Stimulated activated CD8-positive, alpha-beta memory T cell treated with anti-CD3 and anti-CD28 coated beads, Interleukin-12 subunit alpha, Interleukin-12 subunit beta, amount 100 ng/mL, for 1 hour (primary cell): ENCODE measurements at places on chromosomes 12 and 14.

GRCh38 chr12:121793440-121793837 lies at the start of gene RHOF:
RHOF (minus strand) TSS chr12:121793688; CDS start chr12:121793633, 55 bp downstream.
- no peak for DNase-seq

DNA sequence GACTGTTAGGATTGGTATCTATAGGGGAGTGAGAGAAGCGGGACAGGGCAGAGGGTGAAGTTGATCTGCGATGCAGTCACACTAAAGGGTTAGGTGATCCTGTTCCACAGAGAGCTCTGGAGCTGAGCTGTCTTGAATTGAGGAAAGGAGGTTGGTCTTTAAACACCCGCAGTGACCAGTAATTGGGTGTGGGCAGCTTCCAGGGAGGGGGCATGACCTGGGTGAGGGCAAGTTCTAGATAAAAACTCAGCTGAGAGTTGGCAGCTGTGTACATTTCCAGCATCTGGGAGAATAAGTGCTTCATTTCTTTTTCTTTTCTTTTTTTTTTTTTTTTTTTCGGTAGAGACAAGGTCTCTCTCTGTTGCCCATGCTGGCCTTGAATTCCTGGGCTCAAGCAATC lies 35.1 kb downstream of the RDH12 start:
- no peak for DNase-seq

GRCh38 chr14:56580221-56580711 lies 668 bp downstream of the TMEM260 start:
- no peak for DNase-seq

GRCh38 chr12:52708010-52708409 lies 4.7 kb upstream of the KRT77 start:
- DNase-seq: no peak

GRCh38 chr12:29783773-29784666 lies at the start of gene TMTC1:
TMTC1 (minus strand) TSS chr12:29783942; CDS start chr12:29783751, 191 bp downstream.
- DNase-seq: no peak

GRCh38 chr12:111677186-111677585 lies 8.6 kb downstream of the BRAP start:
- no peak for DNase-seq

- no peak for DNase-seq
Measured at GRCh38 chr14:79992407-79993198, 218.7 kb downstream of the DIO2 start.

GRCh38 chr12:129571901-129572494 lies 331.8 kb downstream of the TMEM132D start:
- no peak for DNase-seq

DNA sequence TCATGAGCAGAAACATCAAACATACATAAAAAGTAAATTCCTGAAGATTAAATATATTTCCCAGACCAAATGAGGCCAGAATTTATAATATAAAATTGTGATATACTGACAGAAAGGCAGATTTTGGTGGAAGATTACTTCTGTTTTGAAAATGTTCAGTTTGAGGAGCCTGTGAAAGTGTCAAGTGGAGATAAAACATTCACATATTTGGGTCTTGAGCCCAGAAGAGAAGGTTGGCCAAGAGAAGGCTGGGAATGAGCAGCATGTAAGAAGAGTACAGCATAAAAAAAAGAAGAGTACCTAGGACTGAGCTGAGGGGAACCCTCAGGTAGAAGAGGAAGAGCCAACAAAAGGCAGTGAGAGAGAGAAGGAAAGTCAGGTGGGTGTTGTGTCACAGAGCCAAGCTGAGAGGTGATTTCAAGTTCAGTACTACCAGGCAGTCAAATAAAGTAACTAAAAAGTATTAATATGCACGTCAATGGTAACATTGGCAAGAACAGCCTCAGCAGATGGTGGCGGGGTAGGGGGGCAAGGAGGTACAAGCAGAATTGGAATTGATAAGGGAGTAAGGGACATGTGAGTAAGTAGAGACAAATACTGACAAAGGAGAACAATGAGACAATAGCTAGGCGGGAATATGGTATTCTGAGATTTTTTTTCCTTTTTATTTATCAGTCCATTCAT lies 120.7 kb upstream of the TTC7B start:
- no peak for DNase-seq

GRCh38 chr14:75260025-75260763 lies 18.4 kb upstream of the FOS start:
- DNase-seq: no peak

- DNase-seq: no peak
Measured at GRCh38 chr12:63916561-63917476, 72.3 kb downstream of the SRGAP1 start.

- DNase-seq: no peak
Measured at GRCh38 chr12:102970780-102971179, 13.3 kb downstream of the ASCL1 start.

DNA sequence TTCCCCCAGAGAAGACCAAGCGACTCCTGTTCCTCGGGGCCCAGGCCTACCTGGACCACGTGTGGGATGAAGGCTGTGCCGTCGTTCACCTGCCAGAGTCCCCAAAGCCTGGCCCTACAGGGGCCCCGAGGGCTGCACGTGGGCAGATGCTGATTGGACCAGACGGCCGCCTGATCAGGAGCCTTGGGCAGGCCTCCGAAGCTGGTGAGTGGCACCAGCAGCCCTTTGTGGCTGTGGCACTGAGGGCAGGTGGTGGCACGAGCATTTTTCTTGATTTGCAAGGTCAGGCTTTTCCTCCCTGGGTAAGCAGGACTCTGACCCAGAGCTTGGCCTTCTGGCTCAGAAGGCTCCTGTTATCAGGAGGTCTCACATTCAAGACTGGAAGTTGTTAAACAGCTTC lies 2.7 kb downstream of the SIVA1 start:
- no peak for DNase-seq

DNA sequence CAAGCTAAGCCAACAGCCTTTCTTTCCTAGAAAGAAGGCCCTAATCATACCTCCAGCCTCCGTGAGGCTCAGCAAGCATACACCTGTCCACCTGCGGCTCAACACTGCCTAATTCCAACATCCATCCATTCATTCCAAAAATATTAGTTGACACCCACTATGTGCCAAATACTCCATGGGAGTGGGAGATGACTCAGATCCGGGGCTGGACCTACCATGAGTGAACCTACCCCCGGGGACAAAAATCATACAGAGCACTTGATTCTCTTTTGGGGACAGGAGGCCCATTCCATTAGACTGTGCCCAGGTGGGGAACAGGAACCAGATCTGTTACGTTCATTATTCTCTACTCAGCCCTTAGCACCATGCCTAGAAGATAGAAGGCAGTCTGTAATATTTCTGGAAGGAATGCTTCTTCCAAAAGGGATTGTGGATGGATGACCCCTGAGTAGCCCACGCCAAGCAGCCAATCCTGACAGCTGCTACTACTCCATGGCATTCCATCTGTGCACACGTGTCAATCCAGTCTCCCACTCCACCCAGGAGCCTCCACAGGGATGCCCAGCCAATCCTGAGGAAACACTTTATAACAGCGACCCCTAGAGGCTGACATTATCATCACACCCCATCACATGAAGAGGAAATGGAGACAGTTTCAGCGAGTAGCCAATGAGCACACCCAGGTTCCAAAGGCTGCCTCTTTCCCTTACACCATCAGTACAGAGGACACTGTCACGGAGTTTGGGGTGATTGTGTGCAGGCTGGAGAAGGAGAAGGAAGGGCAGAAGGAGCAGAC lies 170.7 kb downstream of the ESRRB start:
- no peak for DNase-seq

DNA sequence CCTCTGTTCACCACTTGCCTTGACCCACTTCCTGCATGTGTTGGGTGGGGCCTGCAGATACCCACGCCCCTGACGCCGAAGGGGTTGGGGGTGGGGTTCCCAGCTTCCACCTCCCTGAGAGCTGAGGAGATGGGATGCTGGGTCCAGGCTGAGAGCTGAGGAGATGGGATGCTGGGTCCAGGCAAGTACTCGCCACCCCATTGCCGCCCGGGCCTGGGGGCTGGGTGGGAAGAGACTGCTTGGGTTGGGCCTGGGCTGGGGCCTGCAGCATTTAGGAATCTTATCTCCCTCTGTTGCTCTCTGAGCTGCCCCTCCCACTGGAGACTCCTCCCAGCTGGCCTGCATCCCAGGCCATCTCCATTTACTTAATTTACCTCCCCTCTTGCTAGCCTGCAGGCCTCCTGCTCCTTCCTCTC lies 17.4 kb downstream of the TEAD4 start:
- no peak for DNase-seq

GRCh38 chr12:969821-970220 lies 20.3 kb upstream of the RAD52 start:
- no peak for DNase-seq

- no peak for DNase-seq
Measured at GRCh38 chr14:96102081-96102856, 63.1 kb downstream of the C14orf132 start.

GRCh38 chr12:92921877-92922276 lies 7.2 kb downstream of the EEA1 start:
- no peak for DNase-seq

DNA sequence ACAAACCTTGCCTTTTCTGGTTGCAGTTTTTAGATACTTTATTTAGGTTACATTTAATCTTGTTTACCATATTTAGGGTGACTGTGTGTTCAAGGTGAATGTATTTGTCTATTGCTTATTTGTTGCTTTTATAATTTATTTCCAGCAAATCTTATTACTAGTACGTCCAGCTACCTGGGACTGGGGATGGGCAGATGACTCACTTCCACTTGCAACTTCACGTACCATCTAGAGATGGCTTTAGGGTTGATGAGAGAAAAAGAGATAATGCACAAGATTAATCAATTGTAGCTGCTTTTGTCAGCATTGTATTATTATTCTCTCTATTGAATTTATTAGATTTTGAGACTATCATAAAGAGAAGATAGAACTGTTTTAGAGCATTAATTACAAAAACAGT lies 5.1 kb downstream of the MIPOL1 start:
- no peak for DNase-seq

DNA sequence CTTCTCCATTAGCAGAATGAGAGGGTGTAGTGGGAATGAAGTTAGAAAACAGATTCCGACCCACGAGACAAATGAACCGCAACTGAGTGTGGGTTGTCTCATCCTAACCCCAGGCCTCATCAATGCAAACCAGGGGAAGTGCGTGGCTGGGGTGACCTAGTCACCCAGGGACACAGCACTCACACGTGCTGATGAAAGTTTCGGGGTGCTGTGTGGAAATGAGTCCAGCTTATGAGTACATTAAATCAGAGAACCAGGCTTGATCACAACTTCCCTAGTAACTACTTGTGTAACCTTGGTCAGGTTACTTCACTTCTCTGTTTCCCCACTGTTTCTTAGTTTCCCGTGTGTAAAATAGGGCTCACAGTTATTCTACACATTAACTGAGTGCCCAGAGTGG lies 95.4 kb upstream of the CDKN3 start:
- DNase-seq: no peak

DNA sequence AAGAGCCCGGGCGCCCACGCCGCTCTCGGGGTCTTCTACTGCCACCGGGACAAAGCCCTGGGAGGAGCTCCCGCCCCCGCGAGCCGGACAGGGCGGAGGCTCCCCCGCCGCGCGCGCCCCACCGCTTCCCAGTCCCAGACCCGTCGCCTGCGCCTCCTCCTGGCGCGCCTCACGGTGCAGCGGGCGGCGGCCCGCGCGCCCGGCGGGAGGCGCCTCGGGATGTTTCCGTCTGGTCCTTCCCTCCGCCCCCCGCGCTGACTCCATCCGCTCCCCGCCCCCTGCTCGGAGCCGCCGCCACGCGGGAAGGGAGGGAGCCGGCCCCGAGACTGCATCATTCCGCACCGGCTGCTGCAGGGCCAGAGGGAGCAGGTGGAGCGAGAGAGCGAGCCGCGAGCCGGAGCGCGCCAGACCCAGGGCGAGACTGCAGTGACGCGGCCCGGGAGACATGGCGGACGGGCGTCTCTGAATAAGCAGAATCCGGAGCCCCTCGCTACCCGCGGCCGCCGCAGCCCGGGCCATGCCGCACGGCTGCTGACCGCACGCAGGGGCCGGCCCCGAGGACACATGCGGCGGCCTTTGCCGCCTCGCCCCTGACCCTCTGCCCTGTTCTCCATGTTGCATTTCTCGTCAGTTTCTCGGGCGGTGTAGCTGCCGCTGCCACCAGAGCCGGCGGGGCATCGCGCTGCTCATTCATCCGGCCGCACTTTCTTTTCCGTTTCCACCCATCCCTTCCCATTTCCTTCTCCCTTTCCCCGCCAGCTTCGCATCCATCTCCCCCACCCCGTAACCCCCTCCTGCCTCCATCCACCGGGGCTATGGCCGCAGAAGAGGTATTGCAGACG lies at the start of gene BICD1:
BICD1 (plus strand) TSS at position 331 of the 842 bp plus-strand sequence; CDS start at position 816, 485 bp downstream.
- DNase-seq: peak; percentile 40

- no peak for DNase-seq
Measured at GRCh38 chr12:109291521-109292341, 17.4 kb downstream of the FOXN4 start.

DNA sequence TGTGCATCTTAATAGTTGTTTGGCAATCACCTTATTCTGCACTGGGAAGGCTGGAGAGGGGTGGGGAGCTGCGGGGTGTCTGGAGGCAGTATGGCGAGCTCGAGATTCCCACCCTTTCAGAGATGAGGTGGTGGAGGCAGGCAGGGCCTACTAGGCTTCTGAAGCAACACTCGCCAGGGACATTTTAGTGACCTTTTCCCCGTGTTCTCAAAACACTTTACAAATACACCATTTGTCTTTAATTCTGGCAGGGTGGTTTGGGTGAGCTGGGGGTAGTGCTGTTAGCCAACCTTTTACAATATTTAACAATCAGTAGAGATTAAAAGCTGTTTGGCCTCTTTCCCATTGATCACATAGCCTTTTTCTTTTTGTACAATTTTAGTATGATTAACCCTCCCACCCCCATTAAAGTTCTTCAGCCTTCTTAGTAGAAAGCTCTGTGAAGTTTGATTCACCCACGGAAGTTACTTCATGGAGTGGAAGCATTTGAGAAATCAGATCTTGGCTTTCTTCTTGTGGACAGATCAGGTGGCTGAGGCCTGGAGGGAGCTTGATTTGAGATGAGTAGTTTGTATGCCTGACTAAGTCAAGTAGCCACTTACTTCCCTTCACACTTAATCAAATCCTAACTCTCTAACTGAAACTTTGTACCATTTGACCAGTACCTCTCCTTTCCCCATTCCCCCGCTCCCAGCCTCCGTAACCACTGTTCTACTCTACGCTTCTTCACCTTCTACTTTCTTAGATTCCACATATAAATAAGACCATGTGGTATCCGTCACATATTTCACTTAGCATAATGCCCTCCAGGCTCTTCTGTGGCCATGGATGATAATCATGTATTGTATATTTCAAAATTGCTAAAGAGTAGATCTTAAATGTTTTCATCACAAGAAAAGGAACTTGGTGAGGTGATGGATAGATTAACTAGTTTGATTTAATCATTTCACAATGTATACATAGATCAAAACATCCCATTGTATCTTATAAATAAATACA lies 41.0 kb downstream of the TRAF3 start:
- no peak for DNase-seq

GRCh38 chr14:35855876-35856481 lies 29.8 kb downstream of the BRMS1L start:
- no peak for DNase-seq

DNA sequence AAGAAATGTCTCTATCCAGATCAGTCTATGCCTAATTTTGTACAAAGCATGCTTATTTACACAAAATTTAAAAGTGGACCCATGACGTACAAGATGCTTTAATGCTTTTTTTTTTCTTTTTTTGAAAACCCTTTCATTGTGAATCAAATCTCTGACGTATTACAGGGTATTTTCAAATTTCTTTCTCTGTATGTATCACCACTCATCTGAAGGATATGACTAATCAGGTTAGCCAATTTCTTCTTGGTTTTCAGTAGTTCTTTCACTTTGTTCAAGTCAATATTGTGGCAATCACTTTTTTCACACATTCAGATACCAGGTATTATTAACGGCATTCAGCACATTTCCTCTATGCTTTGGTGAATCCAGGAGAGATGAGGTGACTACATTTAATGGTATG lies 685.3 kb downstream of the TRHDE start:
- no peak for DNase-seq
